Nasal cavity respiratory epithelium epithelial cell of viscerocranial mucosa (primary cell): ENCODE measurements at places on chromosomes 7 and 10. TPM values are rescaled to one million over a fixed set of nuclear protein-coding genes. Genes with fewer than 3 reads are reported as not detected.

Gene ITIH5
- 0.07 TPM in 1 of 2 replicates, not detected in the other for total RNA-seq

Gene NPTX2
- under 0.01 and 0.07 TPM in 2 replicates for total RNA-seq

Gene TMEM196
- not detected in 2 replicates for total RNA-seq

Gene SSBP1
- 116 and 149 TPM in 2 replicates for total RNA-seq

Gene GNAT3
- total RNA-seq: not detected in 2 replicates

Gene C10orf67
- under 0.01 TPM in 1 of 2 replicates, not detected in the other for total RNA-seq

Gene VIPR2
- total RNA-seq: not detected in 2 replicates

Gene PPP1R3A
- not detected in 2 replicates for total RNA-seq

Gene CUBN
- under 0.01 and 0.71 TPM in 2 replicates for total RNA-seq

Gene HOXA4
- not detected in 2 replicates for total RNA-seq

Gene DPP6
- total RNA-seq: 0.36 TPM in 1 of 2 replicates, not detected in the other
